ENCODE measurements at places on chromosomes 2 and 18.

DNA sequence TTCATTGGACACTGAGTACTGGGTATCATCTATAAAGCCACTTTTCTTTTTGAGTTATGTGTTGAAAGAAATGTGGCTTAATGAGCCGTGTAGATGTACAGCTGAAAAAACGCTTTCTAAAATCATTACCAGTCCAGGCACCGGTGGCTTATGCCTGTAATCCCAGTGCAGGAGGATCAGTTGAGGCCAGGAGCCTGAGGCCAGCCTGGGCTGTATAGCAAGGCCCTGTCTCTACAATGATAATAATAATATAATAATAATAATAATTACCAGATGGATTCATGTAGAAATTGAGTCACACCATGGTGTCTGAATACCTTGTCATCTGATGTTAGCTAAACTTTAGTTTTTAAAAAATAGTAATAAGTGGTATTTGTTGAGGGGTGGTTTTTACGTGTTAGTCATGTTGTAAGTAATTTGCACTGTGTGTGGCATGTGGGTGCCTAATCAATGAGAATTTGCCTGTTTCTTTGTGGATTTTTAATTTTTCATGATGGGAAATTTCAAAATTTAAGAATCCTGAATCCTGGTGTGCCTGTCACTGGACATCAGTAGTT is 30.1 kb downstream of the NCK2 start:
- DNase-seq, result no peak

DNA sequence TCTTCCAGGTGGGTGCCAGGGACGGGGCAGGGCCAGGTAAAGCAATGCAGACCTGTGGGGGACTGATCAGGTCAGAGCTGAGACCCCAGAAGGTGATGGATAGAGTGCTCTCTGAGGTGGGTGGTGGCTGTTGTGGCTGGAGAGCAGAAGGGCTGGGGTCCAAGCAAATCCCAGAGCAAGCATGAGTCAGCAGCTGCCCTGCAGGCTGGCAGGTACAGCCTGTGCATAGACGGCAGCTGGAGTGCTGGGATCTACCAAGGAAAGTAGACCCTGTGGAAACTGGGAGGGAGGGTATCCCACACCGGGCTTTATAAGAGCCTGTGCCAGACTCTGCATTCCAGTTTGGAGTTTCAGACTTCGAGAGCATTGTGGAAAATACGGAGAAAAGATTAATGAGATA is 663 bp downstream of the TRIM54 start:
- DNase-seq, result no peak

DNA sequence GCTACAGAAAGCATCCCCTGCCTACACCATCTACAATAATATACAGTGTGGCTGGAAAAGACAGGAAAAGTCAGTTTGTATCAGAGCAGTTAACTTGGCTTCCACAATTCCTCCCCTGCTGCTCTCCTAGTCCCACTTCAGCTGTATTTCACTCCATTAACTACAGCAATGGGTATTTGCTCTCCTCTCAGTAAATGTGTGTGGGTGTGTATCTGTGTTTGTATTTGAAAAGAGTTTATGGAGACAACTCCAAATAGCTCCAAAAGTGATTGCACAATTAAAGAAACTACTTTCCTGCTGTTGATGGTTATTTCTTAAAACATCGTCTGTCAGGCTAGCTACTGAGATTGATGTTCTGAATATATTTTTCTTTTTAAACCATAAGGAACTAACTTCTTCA is 333.7 kb upstream of the FIGN start:
- no peak for DNase-seq

- DNase-seq, result no peak
Measured at GRCh38 chr2:105494683-105495425, 96.0 kb upstream of the FHL2 start.

- DNase-seq, result peak; percentile 11
Measured at GRCh38 chr2:28507796-28508764, 12.2 kb downstream of the PLB1 start.

DNA sequence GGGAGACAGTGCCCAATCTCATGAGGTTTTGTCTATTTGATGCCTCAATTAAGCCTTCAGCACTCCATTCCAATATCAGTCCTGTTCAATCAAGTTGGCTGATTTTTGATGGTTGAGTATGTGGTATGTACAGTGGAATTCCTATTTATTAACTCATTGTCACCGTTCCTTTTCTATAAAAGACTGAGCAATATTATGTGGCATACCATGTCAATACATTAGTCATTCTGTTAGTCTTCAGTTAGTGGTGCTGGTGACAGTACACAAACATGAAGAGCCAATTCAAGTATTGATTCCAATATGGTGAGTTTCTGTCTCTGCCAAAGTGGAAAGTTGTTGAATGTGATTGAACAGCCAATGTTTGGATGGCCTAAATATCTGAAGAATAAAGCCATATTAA is 1343.9 kb downstream of the SUCLG1 start:
- DNase-seq, result no peak

- no peak for DNase-seq
Measured at GRCh38 chr2:117065912-117066311, 748.6 kb upstream of the DDX18 start.

DNA sequence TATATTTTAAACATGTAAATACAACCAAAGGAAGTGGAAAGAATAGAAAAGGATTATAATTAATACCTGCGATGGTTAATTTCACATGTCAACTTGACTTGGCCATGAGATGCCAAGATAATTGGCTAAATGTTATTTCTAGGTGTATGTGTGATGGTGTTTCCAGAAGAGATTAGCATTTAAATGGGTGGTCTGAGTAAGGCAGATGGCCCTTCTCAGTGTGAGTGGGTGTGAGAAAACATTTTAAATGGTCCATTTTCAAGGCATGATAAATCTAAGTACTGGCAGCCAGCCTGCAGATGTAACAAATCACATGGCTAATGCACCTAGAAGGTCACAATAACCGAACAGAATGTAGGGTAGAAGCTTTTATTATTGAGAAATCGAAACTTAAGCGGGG is 99.6 kb upstream of the CDH7 start:
- DNase-seq, result no peak

DNA sequence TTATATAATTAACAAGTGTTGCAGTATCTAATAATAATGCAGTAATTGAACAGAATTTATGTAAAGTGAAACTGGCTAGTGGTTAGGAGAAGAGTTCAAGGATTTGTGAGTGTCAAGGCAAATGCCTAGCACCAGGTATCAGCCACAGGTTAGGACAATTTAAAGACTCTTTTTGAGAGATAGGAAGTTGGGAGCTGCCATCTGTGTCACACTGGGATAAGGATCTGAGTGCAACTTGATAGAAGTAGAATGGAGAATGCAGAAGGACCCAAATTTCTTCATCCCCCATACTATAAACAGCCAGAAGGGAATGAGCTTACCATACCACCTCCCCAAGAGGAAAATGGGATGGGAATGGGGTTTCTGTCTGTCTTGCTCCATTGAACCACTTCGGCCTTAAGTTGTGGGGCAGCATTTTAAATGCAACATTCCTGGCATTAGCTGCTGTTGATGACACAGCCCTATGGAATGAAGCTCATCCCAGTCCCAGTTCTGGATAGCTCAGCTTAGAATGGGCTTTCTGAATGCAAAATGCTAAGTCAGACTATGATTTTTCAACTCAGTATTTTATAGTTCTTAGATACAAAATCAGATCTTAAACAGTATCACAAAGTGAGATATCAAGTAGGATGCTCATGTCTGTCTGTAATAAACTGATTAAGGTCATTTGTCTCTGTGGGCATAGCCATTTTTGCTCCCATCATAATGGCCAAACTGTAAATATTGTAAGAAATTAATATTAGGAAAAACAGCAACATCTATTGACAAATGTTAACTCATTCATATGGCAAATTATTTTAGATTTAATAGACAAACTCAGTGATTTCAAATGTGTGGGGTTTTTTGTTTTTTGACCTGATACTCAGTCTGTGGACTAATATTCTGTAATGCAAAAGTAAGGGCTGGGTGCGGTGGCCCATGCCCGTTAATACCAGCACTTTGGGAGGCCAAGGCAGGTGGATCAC is 44.0 kb downstream of the GPR155 start:
- DNase-seq, result no peak

DNA sequence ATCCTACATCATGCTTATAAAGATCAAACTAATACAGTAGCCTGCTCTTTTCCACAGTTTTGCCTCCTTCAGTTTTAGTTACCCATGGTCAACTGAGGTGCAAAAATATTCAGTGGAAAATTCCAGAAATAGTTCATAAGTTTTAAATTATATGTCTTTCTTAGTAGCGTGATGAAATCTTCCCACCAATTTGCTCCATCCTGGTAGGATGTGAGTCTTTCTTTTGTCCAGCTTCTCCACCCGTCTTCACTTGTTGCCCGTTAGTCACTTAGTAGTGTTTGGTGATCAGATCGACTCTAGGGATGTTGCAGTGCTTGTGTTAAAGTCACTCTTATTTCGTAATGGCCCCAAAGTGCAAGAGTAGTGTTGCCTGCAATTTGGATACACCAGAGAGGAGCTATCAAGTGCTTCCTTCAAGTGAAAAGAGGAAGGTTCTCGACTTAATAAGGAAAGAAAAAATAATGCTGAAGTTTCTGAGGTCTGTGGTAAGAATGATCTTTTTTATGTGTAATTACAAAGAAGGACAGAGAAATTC is 57.0 kb downstream of the CEP192 start:
- DNase-seq, result no peak

DNA sequence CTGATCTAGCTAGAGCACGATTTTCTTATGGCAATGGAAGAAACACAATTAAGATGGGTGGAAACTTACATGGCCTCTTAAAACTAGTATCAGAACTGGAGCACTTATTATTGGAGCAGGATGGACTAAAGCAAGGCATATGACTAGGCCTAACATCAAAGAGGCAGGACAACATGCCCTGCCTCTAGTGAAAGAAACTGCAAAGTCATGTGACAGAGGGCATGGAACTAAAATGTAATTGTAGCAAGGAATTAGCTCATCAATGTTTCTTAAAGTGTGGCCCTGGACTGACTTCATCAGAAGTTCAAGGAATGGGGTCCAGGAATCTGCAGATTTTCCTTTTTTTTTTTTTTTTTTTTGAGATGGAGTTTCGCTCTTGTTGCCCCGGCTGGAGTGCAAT is 5.3 kb upstream of the EIF2AK3 start:
- DNase-seq, result no peak

- DNase-seq, result no peak
Measured at GRCh38 chr2:41621563-41621962, 426.3 kb upstream of the PKDCC start.

GRCh38 chr2:86518481-86518880 is 44.8 kb downstream of the CHMP3 start:
- no peak for DNase-seq

- DNase-seq, result no peak
Measured at GRCh38 chr2:9984217-9984739, 32.8 kb downstream of the GRHL1 start.

DNA sequence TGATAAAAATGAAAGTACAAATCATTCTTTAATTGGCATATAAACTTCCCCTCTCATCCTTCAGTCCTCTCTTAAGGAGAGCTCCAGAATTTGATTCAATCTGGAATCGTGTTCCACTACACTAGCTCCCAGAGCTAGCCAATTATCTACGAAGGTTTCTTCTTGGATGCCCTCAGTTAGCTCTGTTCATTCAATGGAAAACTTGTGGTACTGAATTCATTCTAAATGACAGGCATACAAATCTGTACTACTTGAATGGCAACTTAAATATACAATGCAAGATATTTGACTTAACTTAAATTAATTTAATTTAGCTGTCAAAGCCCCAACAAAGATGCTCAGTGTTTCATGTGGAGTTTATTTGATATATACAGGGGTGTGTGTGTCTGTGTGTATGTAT is 1474.2 kb upstream of the CELF4 start:
- DNase-seq, result no peak

GRCh38 chr18:57998461-57998860 is 45.6 kb upstream of the NEDD4L start:
- no peak for DNase-seq

- DNase-seq, result no peak
Measured at GRCh38 chr2:160646684-160647444, 153.3 kb upstream of the RBMS1 start.

DNA sequence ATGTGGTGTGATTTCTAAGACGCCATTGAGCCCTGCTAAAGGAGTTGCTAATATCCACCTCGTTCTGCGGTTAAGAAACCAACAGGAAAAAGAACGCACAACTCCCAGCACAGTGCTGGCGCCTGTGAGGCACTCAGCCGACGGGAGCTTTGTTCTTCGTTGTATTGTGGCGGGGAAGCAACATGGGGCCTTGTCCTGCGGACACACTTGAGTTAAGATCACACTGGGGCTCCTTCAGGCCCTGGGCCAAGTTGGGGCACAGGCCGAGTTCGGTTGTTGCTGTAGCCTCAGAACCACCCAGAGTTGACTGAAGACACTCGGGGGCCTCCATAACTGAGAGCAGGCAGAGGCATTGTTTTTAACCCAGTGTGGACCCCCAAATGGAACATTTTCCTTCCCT is 30.6 kb upstream of the CD8A start:
- no peak for DNase-seq

DNA sequence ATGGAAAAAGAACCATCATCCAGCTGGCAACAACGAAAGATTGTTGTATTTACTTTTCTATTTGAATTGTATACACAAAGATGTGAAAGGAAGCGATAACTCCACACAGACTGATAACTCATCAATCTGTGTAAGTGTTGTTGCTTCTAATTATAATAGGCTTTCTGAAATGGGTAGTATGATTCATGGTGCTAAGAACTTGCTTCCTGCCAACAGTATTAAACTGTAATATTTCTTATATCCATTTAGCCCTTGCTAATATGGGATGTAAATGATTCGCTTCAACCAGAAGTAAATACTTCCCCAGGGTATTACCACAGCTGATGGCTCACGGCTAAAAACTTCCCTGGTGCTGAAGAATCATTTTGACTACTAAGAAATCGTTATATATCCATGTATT is 70.2 kb downstream of the TMEM163 start:
- DNase-seq, result no peak

GRCh38 chr18:79058007-79058406 is 11.2 kb upstream of the ATP9B start:
- no peak for DNase-seq

DNA sequence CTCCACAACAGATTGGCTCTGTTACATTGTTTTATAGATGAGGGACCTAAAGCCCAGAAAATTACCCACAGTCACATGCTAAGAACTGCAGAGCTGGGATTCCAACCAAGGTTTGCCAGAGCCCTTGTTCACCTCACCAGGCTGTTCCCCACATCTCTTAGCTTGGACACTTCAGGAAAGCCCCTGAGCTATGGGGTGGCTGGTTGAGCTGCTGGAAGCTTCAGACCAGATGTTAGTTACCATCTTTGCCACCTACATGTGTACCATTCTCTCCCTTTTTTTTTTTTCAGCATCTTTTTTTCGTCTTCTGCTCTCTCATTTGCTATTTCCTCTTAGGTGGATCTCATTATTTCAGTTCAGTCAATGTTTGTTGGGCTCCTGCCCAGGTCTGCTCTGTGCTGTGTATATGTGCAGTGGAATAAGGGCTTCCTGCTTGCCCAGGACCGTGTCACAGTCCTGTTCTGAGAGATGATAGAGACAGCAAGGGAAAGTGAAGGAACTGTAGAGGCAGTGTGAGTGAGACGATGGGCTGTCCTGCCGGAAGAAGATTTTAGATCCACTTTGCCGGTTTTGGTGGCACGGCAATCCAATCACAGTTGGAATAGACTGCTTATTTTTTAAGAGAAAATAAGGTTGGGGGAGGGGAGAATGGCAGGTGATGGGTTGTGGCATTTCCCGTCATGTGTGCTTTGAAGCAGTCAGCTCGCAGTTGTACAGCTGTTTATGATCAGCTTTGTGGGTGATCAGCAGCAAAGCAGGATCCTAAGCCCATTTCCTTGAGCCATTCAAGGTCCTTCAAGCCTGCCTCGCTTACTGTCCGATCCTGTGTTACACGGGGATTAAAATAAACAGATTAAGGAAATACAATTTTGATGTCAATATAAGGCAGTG is 152.6 kb downstream of the RTN4 start:
- no peak for DNase-seq

- no peak for DNase-seq
Measured at GRCh38 chr2:232332940-232333259, 45.7 kb upstream of the ALPP start.

Measured in activated T-cell treated with anti-CD3 and anti-CD28 coated beads for 24 hours (primary cell).